ENCODE measurements at places on chromosomes 6 and 20.

- no peak for DNase-seq
Measured at GRCh38 chr6:94349227-94349626, 929.9 kb upstream of the EPHA7 start.

DNA sequence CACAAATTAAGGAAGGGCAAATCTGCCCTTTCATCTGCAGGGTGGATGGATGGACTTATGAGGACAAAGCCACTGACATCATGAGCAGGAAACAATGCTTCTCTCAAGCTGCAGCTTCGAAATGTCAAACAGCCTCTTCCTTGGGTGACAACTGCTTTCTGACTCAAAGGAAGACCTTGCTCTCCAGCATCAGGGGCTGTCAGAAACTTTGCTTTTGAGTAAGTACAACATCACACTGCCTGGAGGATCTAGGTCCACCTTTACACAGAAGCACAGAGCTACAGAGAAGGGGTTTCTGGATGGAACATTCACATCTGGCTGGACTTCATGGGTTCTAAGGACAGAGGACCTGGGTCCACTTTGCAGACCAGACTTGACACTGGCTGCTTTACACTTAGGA, 5.9 kb downstream of the CST1 start:
- DNase-seq = no peak

- DNase-seq = no peak
Measured at GRCh38 chr6:98576791-98577190, 257.6 kb upstream of the POU3F2 start.

DNA sequence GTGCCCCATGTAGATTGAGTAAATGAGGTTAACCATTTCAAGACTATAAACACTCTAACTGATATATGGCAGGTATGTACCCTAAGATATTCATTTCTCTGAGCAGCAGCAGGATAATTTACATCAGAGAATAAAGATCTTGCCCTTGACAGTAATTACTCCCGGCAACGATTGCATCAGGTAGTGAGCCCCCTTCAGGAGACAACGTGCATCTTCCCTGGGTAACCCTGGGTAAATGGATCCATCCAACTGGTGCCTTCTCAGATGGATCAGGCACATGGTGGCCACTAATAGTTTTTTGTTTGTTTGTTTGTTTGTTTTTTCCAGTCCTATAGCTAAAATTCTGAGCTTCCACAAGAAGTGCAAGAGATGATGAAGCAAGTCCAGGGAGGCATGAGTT, 469.4 kb upstream of the SLC35B3 start:
- DNase-seq = no peak

GRCh38 chr6:34664256-34664971, 32.2 kb downstream of the ILRUN start:
- no peak for DNase-seq

GRCh38 chr6:109420751-109421150, 19.7 kb downstream of the PPIL6 start:
- DNase-seq = no peak

DNA sequence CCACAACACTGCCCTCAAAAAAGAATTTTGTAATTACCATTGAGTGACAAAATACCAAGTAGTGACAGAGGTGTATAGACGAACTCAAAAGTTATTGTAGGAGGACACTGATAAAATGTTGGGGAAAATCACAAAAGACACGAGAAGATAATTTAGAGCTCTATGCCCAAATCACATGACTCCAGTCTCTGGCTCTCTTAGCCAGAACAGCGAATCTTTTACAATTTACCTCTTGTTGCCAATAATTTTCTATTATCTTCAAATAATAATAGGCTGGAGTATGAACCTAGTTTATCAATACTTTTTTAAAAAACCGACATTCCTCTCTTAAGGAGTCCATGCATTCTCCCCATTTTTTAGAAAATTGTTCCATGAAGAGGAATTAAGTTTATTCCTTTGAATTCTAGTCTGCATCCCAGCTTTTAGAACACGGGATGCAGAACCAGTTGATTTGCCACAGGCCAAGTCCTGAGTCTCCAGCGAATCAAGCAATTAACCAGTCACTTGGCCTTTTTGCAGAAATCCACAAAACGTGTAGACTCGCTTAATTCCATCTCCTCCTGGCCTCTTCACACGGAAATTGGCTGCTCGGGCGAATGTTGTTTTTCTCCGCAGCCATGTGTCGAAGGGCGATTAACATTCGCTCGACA, 507 bp upstream of the RIPPLY2 start:
- no peak for DNase-seq

GRCh38 chr20:57060407-57061050, 205.9 kb downstream of the BMP7 start:
- no peak for DNase-seq

Data from CD4-positive, alpha-beta T cell treated with Interleukin-1 beta for 1 hour (primary cell).